Epithelial cell of proximal tubule (primary cell): ENCODE measurements at places on chromosomes 4 and X. TPM values are rescaled to one million over a fixed set of nuclear protein-coding genes. Genes with fewer than 3 reads are reported as not detected.

The TXK gene
- 1.3 and 2.0 TPM in 2 replicates for total RNA-seq

The GPC4 gene
- 8.0 and 14.2 TPM in 2 replicates for total RNA-seq

The KLF3 gene
- 23.0 and 28.0 TPM in 2 replicates for total RNA-seq

The PARM1 gene
- 0.87 and 1.3 TPM in 2 replicates for total RNA-seq
